Amygdala (tissue), 56 donors: ENCODE measurements at places on chromosomes 7 and 10.

DNA sequence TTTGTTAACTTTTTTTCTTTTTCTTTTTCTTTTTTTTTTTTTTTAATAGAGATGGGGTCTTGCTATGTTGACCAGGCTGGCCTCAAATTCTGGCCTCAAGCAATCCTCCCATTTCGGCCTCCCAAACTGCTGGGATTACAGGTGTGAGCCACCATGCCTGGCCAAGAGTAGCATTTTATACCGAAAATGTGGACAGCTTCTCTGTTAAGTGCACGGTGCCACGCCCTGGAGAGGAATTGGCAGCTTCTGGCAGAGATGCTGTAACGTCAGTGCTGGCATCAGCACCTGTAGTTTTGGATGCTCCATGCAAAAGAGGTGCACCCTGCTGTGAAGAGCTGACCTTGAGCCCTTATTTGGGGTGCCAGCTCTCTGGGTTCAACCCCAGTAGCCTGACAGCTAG, 18.2 kb downstream of the IL15RA start:
- DNase-seq = no peak

DNA sequence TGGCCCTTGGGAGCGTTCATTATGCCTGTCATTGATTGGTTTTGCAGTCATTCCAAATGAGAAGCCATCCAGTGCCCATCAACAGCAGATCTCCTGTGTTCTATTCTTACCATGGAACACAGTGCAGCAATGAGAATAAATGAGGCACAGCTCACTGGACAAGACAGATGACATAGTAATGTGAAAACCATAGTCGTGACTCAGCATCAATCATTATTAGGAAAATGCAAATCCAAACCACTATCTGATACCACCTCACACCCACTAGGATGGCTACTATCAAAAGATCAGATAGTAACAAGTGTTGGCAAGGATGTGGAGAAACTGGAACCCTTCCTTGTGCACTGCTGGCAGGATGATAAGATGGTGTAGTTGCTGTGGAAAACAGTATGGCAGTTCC, 144.7 kb downstream of the ARHGAP22 start:
- no peak for DNase-seq

DNA sequence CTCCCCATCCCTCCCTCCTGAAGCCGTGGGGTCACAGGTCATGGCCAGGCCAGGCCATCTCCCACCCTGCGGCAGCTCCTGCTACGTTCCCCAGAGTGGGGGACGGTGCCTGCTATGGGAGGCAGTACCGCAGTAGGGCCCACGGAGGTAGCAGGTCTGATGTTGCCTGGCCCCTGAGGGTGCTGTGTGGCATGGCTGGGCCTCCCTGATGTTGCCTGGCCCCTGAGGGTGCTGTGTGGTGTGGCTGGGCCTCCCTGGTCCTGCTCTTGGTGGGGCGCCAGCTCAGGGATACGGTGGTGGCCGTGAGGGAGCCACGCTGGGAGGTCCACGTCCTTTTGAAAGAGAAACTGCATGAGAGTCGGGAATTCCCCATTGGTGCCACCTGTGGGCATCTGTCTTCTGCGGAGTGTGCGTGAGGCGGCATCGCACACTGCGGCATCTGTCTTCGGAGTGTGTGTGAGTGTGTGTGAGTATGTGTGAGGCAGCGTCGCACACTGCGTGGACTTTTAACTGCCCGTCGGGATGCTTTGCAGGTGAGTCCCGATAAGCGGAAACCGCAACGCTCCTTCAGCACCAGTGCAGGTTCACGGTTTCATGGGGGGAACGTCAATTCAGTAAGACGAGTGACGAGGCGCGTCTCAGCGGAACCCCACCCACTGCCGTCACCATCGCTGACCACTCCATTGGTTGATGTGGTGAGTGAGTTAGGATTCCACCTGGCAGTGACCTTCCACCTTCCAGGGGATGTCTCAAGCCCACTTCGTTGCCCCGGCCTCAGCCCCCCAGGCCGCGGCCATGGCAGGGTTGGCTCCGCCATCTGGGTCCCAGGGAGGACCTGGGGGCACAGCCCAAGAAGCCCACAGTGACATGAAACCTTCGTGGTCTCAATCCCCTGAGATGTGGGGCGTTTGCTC, 51.2 kb upstream of the CFAP46 start:
- no peak for DNase-seq

DNA sequence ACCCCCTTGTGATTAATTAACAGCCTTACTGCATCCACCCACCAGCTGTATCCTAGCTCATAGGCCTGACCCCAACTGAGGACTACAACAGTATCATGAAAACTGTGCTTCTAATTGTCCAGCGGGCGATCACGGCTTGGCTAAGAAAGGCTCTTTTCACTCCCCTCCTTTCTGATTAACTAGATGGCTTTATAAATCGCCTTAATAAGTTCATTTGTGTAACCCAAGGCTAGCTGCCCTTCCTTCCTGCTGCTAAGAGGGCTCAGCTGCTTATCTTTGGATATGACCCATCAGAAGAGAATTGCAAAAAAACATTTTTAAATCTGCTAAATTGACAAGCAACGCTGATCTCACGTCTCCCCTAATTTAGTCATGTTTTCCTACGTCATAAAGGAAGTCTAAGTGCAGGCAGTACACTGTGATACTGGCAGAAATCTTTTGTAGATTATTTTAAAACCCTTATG, 163.0 kb upstream of the LAMB4 start:
- DNase-seq = no peak

GRCh38 chr10:94038024-94038423, 44.3 kb downstream of the PLCE1 start:
- no peak for DNase-seq

DNA sequence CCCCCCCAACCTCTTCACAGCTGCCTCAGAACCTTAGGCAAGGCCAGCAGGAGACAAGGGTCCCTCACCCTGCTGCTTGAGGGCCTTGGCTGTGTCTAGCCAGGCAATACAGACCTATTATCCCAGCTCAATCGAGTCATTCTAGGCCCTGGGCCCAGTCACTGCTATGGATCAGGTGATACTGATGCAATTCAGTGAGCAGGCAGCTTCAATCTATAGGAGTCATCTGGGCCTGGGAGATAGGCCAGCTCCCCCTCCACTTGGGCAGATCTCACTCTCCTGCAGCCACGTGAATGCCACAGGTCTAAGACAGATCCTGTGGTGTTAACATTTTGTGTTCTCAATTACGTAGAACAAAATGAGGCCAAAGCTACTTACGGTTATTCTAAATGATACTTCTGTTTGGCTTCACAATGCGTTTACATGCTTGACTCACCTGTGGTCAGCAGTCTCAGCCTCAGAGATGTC, 68.0 kb upstream of the LRRC4 start:
- DNase-seq = no peak

DNA sequence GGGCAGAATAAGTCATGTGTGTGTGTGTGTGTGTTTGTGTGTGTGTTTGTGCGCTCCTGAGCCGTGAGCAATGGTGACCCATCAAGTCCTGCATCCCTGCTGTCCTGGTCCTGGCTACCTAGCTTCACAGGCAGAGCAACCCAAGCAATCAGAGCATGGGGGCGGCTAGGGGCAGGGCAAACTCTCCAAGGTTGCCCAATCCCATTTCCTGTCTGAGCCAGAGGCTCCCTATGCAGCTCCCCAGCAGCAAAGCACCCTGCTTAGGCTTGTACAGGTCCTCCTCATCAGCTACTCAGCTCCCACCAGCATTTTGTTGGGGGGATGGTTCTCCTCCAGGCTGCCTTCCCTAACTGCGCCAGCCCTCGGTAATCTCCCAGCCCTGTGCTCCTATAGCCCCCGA, 31.1 kb upstream of the CRHR2 start:
- DNase-seq = no peak

DNA sequence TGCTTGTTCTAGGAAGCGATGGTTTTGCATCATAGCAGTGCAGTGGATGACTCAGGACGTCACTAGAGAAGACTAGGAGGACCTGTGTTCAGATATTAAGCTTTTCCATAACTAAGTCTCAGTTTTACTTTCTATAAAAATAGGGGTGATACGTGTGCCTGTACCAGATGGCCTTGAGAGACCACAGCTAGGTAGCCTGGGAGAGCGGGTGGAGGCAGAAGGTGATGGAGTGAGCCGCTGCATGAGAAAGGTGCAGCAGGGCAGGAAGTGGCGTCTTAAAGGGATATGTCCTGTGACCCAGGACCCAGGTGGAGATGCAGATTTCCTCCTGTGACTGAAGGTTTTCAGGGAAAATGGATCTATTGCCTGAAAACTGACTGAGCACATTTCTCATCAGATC, 304.9 kb downstream of the CDC14C start:
- no peak for DNase-seq

GRCh38 chr10:77959384-77959783, 32.8 kb upstream of the DLG5 start:
- no peak for DNase-seq

GRCh38 chr10:31030260-31030659, 1.4 kb downstream of the ZNF438 start:
- no peak for DNase-seq

DNA sequence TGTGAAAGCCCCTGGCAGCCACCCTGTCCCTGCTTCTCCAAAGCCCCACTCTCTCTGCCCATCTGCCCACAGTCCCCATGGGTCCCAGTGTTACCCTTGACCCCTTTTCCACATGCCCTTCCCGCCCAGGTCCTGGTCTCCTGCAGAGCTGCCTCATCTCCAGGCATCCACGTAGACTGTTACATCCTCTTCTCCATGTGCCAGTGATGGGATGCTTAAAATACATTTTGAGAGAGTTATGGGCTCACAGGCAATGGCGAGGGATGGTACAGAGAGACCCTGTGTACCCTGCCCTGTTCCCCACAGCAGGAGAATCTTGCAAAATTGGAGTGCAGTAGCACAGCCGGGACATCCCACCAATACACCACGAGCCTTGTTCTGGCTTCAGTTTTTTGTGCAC, 56.8 kb downstream of the GLRX3 start:
- no peak for DNase-seq

GRCh38 chr7:102393467-102393866, 2.7 kb upstream of the PRKRIP1 start:
- DNase-seq = no peak

GRCh38 chr7:137221467-137221866, 122.1 kb downstream of the PTN start:
- DNase-seq = no peak

DNA sequence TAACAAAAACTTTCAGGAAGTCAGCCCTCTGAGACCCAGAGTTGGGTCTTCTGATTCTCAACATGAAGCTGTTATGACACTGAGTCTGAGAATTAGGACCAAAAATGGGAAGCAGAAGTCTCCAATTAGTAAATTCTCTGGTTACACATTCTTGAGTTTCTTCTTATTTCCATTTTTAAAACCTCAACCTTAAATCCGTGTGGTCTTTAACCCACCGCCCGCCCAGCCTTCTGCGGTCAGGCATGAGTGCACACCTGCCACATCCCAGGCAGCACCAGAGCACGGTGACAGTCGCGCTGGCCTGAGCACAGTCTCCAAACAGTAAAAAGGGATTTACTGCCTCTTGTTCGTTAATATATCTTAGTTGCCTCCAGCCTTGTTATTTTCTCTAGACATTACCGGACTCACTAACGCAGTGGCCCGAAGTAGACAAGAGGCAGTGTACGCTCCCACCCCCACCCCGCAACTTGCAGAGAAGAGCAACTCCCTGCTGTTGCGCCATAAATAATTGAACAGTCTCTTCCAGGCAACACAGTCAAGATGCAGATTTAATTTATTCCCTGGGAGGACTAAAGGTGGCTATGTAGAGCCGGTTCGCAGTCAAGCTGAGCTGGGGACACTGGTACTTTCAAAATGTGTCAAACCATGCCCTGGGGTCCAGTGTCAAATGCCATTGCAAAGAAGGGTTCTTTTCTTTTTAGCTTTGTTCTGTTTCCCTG, 147.0 kb upstream of the CELF2 start:
- DNase-seq = no peak

GRCh38 chr7:131527456-131527855, 29.0 kb downstream of the PODXL start:
- DNase-seq = no peak

- no peak for DNase-seq
Measured at GRCh38 chr7:130362251-130362816, 17.7 kb downstream of the CPA5 start.

- no peak for DNase-seq
Measured at GRCh38 chr10:128274938-128275337, 148.7 kb upstream of the MKI67 start.

DNA sequence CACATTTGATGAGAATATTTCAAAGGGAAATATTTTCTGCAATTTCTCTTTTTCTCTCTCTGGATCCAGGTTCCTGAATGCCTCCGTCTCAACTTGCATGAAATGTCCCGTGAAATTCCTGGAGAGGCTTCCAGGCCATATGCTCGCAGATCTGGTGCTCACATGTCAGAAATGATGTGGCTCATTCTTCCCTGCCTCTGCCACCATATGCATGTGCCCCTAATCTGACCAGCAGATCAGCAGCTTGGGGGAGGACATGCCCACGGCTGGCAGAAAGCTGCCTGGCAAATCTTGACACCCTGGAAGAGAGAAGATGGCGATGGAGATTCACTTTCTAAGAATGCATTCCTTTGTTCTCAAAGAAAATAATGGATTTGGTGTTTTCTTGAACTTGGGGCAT, 490.7 kb downstream of the RPS24 start:
- DNase-seq = no peak
